ENCODE measurements at places on chromosomes 3 and 15.

GRCh38 chr3:61777483-61777882, 216.1 kb downstream of the PTPRG start:
- no peak for DNase-seq

GRCh38 chr3:32109256-32109655, 2.8 kb downstream of the GPD1L start:
- DNase-seq = no peak

GRCh38 chr3:71577011-71577410, 6.5 kb downstream of the FOXP1 start:
- DNase-seq = peak; percentile 51

DNA sequence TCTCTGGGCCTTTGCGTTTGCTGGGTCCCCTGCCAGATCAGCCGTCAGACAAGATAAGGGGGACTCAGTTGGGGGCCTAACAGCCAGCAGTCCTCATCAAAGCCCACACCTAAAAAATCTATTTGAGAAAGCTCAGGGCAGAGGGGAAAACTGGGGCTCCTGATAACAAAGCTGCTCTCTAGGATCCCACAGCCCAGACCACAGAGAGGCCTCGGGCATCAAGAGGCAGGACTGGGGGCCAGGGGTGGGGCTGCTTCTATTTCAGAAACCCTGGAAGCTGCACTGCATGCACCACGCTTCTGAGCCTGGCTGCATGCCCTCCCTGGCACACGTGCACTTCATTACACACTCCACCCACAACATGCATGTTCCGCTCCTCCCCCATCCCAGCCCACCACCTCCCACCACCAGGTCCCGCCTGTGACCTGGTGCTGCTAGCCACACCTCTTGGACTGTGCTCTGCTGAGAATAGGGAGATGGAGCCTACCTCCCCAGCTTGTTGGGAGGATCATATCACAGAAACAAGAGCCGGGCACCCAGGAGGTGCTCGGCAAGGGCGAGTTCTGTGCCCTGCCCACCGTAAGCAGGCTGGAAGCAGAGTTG, 26.6 kb downstream of the FBLN2 start:
- DNase-seq = no peak

DNA sequence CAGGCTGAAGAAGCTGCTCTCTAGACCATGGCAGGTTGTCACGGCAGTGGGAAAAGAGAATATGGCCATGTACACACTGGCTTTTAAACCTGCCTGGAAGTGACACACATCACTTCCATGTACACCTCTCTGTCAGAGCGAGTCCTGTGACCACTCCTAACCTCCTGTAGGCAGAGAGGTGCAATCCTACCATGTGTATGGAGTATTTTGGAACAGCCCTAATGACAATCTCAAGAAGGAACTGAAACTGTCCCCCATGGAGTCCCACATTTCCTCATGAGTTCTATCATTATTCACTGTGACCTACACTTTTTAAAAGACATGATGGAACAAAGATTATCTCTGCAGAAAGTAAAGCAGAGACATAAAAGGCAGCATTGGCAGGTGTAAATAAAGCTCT, 153.4 kb upstream of the PFN2 start:
- no peak for DNase-seq

GRCh38 chr15:80464951-80465625, 60.9 kb downstream of the ARNT2 start:
- no peak for DNase-seq

GRCh38 chr3:146640955-146641867, 36.1 kb upstream of the PLSCR5 start:
- DNase-seq = peak; percentile 55

DNA sequence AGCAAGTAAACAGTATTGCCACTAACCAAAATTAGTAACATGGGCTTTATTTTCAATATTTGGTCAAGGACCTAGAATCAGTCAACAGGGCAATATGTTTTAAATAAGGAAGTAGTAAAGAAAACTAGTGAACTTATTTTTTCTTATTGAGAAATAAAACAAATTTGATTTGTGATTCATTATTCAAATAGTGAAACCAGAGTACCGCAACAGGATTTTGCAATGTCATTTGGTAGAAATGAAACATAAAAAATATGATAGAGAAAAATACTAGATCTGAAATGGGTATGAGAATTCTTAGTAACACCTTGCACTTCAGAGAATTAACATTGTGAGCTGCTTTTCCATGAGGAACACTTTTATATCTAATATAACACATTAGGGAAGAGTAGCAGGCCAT, 291.8 kb upstream of the GBE1 start:
- no peak for DNase-seq

- DNase-seq = no peak
Measured at GRCh38 chr15:42147431-42147735, 9.1 kb downstream of the PLA2G4F start.

- peak; percentile 82 for DNase-seq
Measured at GRCh38 chr3:142888099-142888480, 793 bp downstream of the PCOLCE2 start.

GRCh38 chr3:75951941-75952340, 166.6 kb upstream of the ZNF717 start:
- DNase-seq = no peak

DNA sequence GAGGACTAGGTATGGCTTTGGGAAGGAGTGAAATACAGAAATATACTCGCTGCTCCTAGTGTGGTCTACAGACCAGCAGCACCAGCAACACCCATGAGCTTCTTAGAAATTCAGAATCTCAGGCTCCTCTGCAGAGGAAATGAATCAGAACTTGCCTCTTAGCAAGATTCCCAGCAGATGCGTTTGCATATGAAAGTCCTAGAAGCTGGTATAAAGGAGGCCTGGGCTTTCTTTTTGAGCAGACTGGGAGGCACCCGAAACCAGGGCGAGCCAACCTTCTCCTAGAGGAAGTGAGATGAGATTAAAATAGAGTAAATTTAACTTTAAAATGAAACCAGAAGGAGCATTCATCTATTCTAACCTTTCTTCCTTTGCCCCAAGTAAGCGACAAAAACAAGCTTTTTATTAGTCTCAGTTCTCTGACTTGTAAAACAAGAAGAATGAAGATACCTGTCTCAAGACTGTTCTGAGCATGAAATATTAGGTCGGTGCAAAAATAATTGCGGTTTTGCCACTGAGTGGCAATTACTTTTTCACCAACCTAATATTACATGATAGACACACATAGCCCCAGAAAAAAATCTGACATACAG, 140.0 kb downstream of the PDZRN3 start:
- DNase-seq = no peak

DNA sequence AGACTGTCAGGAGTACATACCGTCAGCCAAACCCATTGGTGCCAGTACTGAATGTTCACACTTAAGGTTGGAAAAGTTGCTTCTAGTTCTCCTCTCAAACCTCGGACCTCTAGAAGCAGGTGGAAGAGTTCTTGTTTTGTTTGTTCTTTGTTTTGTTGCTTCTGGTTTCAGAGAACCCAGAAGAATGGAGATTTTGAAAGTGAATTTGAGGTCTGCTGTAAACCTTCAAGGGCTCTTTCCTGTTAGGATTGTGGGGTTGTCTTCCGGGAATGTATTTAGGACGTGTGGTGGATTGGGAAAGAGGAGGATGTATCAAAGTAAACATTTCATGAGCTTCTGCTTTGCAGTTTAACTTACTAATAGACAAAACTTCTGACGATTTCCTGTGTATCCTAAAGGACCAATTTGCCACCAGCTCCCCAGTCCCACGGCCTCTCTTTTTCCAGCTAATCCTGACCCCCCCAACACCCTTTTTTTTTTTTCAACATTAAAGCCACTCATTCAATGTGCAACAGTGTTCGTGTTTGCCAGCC, 50.3 kb downstream of the FILIP1L start:
- no peak for DNase-seq

- DNase-seq = no peak
Measured at GRCh38 chr3:117105686-117106085, 396.1 kb downstream of the TUSC7 start.

- DNase-seq = peak; percentile 43
Measured at GRCh38 chr15:100919481-100920405, 586 bp downstream of the LRRK1 start.

GRCh38 chr3:36397841-36398240, 17.5 kb downstream of the STAC start:
- DNase-seq = no peak

- DNase-seq = peak; percentile 69
Measured at GRCh38 chr15:59492389-59493377, 54.7 kb downstream of the FAM81A start.

- DNase-seq = no peak
Measured at GRCh38 chr3:71244826-71245488, 338.6 kb downstream of the FOXP1 start.

- DNase-seq = no peak
Measured at GRCh38 chr3:80688814-80689213, 921.0 kb upstream of the ROBO1 start.

DNA sequence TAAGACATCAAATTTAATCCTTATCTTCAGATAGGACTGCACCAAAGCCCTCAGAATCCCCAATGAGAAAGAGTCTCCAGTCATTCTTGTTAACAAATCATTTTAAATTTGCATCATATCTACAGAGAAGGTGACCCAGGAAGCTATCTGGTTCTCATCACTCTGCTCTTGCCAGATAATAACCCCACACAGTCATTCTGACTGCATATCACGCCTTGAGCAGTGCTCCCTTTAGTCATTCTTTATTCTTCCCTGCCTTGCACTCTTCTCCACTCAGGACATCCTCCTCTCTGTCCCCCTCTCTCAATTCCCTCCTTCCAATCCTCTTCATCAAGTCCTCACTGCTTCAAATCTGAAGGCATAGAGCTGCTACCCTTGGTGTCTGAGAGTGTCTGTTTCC, 83.7 kb upstream of the COL6A6 start:
- no peak for DNase-seq

DNA sequence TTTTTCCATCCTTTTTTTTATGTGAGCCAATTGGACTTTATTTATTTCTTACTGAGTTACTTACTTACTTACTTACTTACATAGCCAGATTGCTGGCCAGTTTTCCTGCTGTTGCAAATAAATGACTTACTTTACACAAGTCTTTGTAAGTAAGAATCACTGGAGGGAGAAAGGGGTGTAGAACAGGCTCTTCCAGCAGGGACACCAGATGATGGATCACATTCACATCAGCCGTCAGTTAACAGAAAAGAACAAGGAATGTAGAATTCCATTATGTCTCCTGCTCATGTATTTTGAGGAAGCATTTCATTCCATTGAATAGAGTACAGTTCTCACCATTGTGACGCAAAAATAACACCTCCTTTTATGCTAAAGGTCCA, 188.6 kb downstream of the FNDC3B start:
- no peak for DNase-seq

- DNase-seq = no peak
Measured at GRCh38 chr3:66110840-66111239, 72.1 kb upstream of the MAGI1 start.

DNA sequence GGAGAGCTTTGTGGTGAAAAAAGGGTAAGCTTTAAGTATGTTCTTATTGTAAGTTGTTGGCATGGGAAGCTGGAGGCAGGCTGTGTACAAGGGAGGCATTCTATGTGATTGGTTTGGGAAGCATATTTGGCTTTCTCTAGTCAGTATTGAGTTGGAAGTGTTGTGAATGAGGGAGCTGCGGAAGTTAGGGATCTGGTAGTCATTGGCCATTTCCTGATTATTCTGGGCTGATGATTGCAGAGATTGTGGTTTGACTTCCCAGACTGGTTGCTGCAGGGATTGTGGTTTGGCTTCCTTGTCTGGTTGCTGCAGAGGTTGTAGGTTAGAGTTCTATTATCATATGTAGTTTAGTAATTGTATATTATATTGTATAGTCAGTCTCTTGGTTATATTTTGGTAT, 21.0 kb downstream of the STXBP5L start:
- DNase-seq = peak; percentile 59

- DNase-seq = no peak
Measured at GRCh38 chr3:174251681-174252080, 607.5 kb upstream of the NAALADL2 start.

DNA sequence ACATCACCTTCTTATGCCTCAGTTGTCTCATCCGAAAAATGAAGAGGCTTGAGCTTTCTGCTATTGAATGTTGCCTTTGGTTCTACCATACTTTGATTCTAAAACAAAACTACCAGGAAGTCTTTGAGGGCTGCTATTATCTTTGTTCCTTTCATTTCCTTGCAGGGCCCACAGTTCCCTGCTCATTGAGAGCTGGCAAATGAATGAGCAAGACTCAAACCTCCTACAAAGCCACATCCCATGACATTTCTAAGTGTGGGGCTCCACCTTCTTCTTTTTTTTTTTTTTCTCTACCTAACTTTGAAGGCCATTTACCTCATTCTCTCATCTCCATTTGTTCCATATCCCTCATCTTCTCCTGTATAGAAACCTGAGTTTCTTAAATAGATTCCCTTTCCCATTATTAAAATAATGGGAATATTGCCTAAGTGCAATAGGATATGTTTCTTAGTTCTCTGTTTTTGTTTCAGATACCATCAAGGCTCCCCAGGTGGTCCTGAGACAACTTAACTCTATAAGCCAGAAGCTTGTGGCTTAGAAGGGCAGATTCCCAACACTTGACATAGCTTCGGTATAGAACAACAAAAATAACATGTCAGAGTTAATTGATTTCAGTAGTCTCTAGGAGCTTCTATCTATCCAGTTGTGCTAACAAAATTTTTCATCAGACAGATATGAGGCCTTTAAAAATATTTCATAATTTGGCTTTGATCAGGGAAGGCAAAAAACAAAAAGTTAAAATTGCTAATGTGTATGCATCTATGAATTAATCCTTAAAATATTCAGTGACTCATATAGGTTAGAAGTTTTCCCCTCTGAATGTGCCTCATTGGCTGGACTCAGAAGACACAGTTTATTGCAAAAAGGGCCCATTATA, 951.6 kb downstream of the TUSC7 start:
- DNase-seq = no peak

DNA sequence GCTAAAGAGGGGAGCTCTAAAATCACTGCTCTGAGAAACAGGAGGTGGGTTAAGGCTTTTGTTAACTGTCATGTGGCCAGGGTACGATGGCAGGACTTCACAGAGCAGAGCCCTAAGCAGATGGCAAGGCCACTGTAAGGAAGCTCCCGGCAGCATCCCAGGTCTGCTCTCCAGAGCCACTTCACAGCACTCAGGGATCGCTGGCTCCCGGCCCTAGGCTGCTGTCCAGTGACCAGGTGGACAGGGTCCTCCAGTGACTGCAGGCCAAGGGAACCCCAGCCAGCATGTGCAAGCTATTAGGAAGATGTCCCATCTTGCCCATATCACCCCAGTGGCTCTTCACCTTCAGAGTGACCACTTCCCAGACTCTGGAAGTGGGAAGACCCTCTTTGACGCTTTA, 10.4 kb downstream of the TMEM41A start:
- DNase-seq = no peak

DNA sequence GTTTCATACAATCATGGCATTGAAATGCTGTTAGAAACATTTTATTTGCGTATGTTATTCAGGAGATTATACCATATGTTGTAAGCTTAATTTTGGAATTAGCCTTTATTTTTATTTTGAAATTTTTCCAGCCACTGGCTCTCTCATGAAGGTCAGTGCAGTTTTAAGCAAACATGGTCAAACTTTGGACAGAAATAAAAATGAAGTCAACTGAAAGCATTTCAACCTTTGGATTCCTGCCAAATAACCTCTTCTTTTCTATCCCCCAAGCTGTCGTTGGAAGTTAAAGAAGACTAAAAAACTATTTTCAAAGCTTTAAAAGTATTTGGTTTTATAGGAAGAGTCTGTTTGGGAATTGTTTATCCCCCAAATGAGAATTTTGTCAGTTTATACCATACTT, 846.6 kb downstream of the MCTP2 start:
- DNase-seq = no peak
